H1 (cell line): ENCODE measurements at places on chromosomes 3 and 15. TPM values are rescaled to one million over a fixed set of nuclear protein-coding genes. Genes with fewer than 3 reads are reported as not detected.

SV2B gene
- 0.20 and 0.46 TPM in 2 replicates for total RNA-seq

PLSCR4 gene
- total RNA-seq: 1.5 and 2.9 TPM in 2 replicates

CYFIP1 gene
- total RNA-seq: 81.7 and 82.2 TPM in 2 replicates

AGBL1 gene
- not detected in 2 replicates for total RNA-seq

C3orf22 gene
- not detected in 2 replicates for total RNA-seq

DNA sequence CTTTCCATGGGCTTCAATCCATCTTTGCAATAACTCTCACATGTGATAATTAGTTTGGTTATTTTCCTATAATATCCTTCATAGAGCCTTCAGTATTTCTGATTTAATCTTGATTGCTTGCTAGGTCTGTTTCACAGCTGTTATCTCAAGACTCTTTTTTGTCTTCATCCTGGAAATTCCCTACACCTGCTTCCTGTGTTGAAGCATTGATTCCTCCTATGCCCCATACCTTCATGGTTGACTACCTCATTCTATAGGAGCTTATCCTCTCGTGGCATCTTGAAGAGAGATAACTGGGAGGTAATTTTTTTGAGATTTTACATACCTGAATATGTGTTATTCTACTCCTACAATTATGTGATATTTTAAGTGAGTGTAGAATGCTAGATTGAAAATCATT, 26.7 kb downstream of the PIK3CA start:
- H3K36me3 ChIP-seq: no peaks in the 10 kb centered on the region
- H3K4me1 ChIP-seq: peaks cover under 1% of the 10 kb centered on the region; the same call in 1 of the 2 replicates
- no peak for DNase-seq
- H3K27me3 ChIP-seq: no peaks in the 10 kb centered on the region
- no peak overlapping the region for H3K27ac ChIP-seq

GRCh38 chr3:124774327-124774718, 44.1 kb downstream of the UMPS start:
- DNase-seq: no peak
- peak overlapping the region; percentile 25; the same call in 1 of the 2 replicates for H3K27ac ChIP-seq
- H3K4me1 ChIP-seq: peaks cover 9% of the 10 kb centered on the region
- H3K4me3 ChIP-seq: no peak overlapping the region
- no peaks in the 10 kb centered on the region for H3K36me3 ChIP-seq
- no peaks in the 10 kb centered on the region for H3K27me3 ChIP-seq

- H3K27me3 ChIP-seq: no peaks in the 10 kb centered on the region
- DNase-seq: no peak
- H3K36me3 ChIP-seq: no peaks in the 10 kb centered on the region
- no peak overlapping the region for H3K27ac ChIP-seq
- H3K4me1 ChIP-seq: no peaks in the 10 kb centered on the region
- H3K4me3 ChIP-seq: no peak overlapping the region
Measured at GRCh38 chr15:76823890-76824289, 81.2 kb downstream of the SCAPER start.

GRCh38 chr3:174697310-174697709, 161.8 kb upstream of the NAALADL2 start:
- no peak for DNase-seq
- H3K36me3 ChIP-seq: no peaks in the 10 kb centered on the region
- no peaks in the 10 kb centered on the region for H3K27me3 ChIP-seq
- H3K4me1 ChIP-seq: no peaks in the 10 kb centered on the region
- H3K27ac ChIP-seq: no peak overlapping the region

DNA sequence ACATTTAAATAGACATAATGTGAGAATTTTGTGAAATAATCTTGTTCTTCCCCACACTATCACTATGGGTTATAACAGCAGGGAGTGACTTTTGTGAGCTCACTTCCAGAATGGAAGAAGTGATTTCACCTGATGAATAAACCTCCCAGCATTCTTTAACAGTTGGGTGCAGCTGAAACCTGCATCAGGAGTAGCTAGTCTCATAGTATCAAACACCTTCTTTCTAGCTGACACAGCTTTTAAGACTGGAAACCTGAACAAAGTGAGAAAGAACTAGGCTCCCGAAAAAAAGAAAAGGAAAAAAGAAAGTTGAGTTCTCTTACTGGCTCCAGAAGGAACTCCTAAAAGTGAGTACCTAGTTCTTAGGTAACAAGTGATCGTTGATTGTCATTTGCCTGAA, 61.1 kb upstream of the UNC13C start:
- no peaks in the 10 kb centered on the region for H3K36me3 ChIP-seq
- H3K27ac ChIP-seq: no peak overlapping the region
- DNase-seq: no peak
- H3K27me3 ChIP-seq: no peaks in the 10 kb centered on the region
- H3K4me3 ChIP-seq: no peak overlapping the region
- no peaks in the 10 kb centered on the region for H3K4me1 ChIP-seq

DNA sequence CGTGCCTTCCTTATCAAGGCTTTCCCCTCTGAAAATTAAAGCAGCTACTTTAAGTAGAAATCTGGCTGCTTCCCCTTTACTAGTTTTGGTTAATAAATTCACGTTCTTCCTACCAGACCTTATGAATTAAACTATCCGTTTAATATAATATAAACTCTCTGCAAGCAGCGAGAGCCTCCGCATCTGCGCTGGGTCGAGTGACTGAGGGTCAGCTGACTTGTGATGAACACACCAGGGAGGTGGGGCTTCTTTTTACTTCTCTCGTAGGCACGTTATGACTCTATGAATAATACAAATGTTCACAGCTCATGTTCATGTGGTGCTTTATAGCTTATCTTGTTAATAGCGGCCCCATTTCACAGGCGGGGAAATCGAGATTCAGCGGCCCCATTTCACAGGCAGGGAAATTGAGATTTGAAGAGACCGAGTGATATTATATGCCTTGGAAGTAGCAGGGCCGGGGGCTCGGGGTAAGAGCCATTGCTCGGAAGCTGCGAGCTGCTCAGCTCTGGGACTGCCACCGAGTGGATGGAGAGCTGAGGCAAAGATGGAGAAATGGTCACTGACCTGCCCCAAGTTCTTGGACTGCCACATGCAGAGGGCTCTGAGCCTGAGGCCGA, 8.3 kb downstream of the MUC4 start:
- no peak overlapping the region for H3K27ac ChIP-seq
- no peak for DNase-seq
- peaks cover 9% of the 10 kb centered on the region for H3K4me1 ChIP-seq
- H3K27me3 ChIP-seq: no peaks in the 10 kb centered on the region
- no peaks in the 10 kb centered on the region for H3K36me3 ChIP-seq

DNA sequence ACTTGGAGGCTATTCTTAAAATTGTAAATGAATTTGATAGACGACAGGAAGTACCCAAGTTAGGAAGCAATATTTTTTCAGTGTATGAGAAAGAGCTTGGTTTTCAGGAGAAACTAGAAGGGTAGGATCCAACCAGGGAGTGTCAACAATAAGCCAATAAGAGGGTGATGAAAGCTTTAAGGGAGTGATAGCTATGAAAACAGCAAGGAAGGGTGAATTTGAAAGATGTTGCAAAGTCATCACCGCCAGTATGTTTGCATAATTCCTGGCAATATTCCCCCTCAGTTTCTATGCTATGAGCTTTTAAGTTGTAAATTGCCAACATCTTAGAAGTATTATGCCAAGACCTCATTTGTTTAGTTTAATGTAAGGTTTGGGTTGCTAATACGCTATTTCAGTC, 11.8 kb upstream of the CSTA start:
- no peak for DNase-seq
- H3K4me3 ChIP-seq: no peak overlapping the region
- no peaks in the 10 kb centered on the region for H3K36me3 ChIP-seq

DNA sequence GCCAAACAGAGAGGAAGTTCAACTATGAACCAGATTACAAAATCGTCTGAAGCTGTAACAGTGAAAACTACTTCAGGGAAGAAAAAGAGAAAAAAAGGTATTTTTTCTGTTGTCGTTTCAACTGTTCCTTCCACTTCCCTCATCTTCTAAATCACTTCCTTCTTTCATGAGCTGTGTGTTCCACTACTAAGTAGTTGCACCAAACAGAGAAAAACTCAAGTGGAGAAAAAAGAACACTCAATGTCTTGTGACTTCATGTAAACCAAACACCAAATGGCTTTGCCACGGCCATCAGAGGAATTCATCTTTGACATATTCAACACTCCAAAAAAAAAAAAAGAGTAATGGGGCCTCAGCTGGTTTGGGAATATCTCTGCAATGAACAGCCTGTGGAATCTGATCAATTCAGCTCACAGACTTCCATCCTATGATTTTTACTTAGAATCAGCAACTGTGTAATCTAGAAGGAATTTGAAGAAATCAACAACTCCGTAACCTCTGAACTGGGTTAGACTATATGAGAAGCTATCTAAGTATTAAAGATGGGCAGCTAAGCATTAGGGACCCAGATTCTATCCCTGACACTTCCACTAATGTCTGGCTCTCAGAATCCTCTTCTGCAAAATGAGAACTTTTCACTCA, 47.5 kb upstream of the RNF7 start:
- no peaks in the 10 kb centered on the region for H3K27me3 ChIP-seq
- H3K27ac ChIP-seq: no peak overlapping the region
- H3K4me1 ChIP-seq: no peaks in the 10 kb centered on the region
- DNase-seq: no peak
- H3K4me3 ChIP-seq: no peak overlapping the region
- H3K36me3 ChIP-seq: no peaks in the 10 kb centered on the region

DNA sequence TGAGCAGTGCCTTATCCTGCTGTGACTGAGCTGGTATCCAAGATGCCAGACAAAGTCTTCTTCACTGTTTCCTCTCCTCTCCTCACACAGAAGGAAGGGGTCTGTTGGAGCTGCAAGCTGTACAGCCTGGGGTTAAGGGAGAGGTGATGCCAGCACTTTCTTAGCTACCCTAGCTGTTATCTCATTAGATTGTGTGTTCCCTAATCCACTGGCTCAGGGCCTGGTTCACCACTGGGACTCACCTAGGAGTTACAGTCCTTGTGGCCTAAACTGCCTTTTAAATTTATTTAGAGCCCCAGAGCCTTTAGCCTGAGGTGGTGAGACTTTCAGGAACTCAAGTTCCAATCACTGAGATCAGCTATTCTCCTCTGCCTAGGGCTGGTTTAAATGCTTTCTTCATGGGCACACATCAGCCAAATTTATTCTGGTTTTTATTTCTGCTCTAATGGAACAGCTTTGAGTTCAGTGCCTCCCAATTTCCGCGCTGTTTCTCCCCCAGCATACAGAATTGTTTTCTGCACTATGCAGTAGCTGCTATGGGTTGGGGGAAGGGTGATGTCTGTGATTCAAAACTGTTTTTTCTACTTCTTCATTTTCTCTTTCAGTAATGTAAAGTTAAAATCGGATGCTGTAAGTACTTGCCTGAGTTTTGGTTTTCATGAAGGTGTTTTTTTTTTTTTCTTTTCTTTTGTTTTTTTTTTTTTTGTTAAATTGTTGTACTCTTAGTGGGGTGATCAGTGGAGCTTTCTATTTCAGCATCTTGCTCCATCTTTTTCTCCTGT, 198.8 kb downstream of the DOCK3 start:
- H3K27ac ChIP-seq: no peak overlapping the region
- no peak for DNase-seq
- no peaks in the 10 kb centered on the region for H3K27me3 ChIP-seq
- no peaks in the 10 kb centered on the region for H3K36me3 ChIP-seq
- peaks cover 2% of the 10 kb centered on the region; the same call in 1 of the 2 replicates for H3K4me1 ChIP-seq
- H3K4me3 ChIP-seq: no peak overlapping the region
